ENCODE measurements at places on chromosomes 1 and 21. TPM values are rescaled to one million over a fixed set of nuclear protein-coding genes. Genes with fewer than 3 reads are reported as not detected.
A peak's percentile ranks its signal among the peaks of the same experiment; 100 is the strongest.

DNA sequence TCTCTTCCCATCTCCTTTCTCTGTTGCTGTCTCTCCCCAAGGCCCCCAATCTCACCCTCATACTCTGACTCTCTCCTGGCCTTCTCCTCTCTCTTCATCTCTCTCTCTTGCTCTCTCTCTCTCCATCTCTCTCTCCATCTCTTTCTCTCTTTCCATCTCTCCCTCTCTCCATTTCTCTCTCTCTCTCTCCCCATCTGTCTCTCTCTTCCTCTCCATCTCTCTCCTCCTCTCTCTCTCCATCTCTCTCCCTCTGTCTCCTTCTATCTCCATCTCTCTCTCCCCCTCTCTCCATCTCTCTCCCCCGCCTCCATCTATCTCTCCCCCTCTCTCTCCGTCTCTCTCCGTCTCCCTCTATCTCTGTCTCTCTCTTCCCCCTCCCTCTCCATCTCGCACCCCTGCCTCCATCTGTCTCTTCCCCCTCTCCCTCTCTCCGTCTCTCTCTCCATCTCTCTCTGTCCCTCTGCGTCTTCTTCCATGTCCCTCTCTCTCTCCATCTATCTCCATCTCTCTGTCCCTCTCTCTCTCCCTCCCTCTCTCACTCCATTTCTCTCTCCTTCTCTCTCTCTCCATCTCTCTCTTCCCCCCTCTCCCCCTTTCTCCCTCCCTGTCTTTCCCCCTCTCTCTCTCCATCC lies 16.0 kb upstream of the EPHA8 start:
- DNase-seq: no peak

DNA sequence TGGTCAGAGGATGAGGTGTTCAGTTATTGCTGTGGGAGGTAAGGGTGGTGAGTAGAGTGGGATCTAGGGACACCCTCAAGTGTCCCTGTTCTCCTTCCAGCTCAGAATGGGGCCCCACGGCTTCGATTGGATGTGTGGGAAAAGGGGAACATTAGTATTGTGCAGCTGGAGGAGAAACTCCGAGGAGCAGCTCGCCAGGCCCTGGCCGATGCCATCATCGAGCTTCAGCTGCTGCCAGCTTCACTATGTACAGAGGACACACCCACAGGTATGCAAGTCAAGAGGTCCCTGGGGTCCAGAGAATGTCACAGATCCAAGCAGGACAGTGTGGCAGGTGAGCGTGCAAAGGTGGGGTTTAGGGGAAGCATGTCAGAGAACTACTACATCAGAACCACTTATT lies 13.9 kb downstream of the HYI start:
- DNase-seq: no peak

DNA sequence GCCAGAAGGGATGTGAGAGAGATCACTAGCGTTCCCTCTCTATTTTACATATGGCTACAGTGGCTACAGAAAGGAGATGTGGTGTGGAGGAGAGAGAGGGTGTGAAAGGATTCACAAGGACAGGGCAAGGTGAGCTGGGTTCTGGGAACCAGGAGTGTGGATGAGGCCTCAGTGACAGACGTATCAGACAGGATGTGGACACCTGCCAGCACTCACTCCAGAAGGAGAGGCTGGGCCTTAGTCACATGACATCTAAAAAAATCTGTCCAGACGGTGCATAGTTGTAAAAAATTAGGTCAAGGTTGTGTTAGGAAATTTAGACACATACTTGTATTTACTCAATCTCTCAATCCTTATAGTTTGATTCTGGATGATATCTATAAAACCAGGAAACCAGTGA lies 10.6 kb downstream of the TRIM67 start:
- peak; percentile 30 for DNase-seq

The C1QC gene
- total RNA-seq: not detected

The DDR2 gene
- total RNA-seq: 4.7 TPM

- DNase-seq: peak; percentile 87
Observed at GRCh38 chr1:200535605-200536004, 84.9 kb downstream of the KIF14 start.

The CNKSR1 gene
- 11.8 TPM for total RNA-seq
